MM.1S (cell line): ENCODE measurements at places on chromosomes 2 and 18.
A peak's percentile ranks its signal among the peaks of the same experiment; 100 is the strongest.

DNA sequence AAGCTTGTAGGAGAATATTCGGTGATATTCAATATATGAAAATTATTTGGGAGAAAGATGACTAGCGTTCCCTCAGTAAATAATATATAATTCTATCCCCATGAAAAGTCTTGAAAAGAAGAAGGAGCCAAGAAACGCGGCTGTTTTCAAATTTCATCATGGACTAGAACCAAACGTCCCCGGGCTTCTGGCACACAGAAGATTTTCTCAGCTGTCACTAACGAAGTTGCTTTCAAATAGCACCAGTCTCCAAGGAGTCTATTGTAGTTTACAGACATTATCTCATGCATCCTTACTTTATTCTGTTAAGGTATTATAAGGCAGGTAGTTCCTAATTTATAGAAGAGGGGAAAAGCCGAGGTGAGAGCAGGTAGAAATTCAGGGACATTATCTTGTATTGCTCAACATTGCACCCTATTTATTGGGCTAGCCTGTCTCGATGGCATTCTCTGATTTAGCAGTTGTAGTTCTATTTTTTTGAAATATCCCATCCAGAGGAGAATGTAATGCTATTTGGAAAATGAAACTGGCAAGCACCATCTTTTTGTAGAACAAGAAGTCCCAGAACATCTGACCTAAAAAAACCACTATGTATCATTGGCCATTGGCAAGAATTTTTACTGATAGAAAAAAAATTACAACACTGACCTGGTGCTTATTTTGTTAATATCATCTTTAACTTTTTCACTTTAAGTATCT is 198.1 kb upstream of the RASGRP3 start:
- no peak for DNase-seq

DNA sequence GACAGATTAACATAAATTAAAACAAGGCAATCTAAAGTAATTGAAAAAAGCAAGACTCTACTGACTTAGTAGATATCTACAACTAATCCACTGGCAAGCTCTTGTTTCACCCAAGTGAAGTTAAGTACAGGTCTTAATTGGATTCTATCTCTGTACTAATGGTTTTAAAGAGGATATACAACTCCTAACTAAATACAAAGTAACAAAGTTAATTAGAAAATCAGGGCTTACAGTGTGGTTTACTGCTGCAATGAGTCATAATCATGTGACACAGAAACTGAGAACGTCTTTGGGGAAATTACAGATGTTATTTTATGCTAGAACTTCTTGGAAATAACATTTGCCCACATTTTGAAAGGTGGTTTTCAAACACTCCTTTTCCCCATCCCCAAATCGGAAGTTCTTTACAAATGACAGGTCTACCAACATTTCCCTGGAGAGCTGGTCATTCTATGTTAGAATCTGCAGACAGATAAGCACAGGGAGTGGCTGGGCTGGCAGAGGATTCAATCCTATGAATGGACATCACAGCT is 245.3 kb downstream of the STK39 start:
- DNase-seq, result peak; percentile 10

DNA sequence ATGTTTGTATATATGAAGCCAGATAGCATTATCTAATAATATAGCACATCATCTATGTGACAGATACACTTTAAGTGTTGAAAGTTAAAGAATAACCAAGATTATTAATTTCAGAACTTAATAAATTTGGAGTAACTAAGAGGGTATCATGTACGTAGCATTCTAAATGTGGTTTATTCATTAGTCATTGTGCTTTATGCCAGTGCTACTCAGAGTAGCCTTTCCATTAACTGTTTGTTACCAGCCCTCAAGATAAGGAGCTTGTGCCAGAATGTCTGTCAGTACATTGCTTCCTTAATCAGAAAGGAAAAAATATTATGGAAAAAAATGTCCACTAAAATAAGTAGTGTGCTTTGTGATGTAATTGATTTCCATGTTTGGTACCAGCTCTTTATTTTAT is 94.9 kb upstream of the TWSG1 start:
- DNase-seq, result no peak

- no peak for DNase-seq
Observed at GRCh38 chr2:103959174-103960128, 894.5 kb upstream of the POU3F3 start.

DNA sequence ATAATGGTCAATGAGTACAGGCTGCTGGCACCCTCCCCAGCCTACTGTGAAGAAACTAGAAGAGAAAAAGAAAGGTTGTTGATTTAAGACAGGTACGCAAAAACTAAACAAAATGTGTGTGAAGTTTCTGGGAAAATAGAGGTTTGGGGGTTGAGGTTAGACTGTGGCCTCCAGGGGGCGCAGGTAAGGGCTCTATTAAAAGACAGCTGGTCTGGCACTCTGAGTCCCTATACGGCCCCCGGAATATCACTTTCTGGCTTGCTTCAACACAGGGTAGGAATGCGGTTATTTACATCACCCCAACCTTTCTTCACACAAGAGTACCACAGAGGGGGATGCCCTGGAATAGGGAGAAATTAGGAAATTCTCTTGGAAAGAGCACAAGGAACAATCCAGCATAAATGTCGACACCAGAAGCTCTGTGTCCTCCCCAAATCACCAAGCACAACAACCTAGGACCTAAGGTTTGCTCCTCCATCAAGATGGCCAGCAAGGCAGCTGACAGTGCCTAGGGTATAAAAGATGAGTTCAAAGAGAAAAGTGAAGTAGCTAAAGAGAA is 480.8 kb upstream of the KLHL29 start:
- DNase-seq, result no peak
